ENCODE measurements at places on chromosomes 2 and 18. TPM values are rescaled to one million over a fixed set of nuclear protein-coding genes. Genes with fewer than 3 reads are reported as not detected.

The MLPH gene
- 7.4 TPM for total RNA-seq

GRCh38 chr2:205699515-205700289, 17.4 kb downstream of the NRP2 start:
- H3K27ac ChIP-seq = peak overlapping the region; percentile 15
- H3K4me3 ChIP-seq = no peak overlapping the region
- DNase-seq = no peak
- no peaks in the 10 kb centered on the region for H3K36me3 ChIP-seq

The BCL11A gene
- total RNA-seq = 0.41 TPM

- H3K27ac ChIP-seq = no peak overlapping the region
- H3K27me3 ChIP-seq = peaks cover 39% of the 10 kb centered on the region
- H3K4me1 ChIP-seq = peaks cover 5% of the 10 kb centered on the region
- no peak overlapping the region for H3K4me3 ChIP-seq
These were observed 3.6 kb downstream of the HOXD11 start for GRCh38 chr2:176110415-176111308.

DNA sequence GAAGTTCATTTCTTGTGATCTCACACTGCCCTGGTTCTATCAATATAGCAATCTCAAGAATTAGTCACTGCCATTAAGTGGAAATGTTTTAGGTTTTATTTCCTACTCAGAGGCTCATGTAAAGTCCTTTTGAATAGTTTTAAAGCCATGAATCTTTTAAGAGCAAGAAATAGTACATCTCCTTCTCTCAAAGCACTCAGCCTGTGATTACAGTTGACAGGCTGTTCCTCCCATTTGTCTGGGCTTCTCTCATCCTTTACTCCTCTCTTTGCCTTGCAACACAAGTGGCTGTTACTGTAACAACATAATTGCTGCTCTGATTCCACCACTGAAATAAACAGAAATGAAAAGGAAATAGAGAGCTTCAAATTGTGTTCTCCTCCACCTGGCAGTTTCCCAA, 18.4 kb downstream of the GRP start:
- no peak overlapping the region for H3K27ac ChIP-seq
- H3K4me3 ChIP-seq = no peak overlapping the region
- no peaks in the 10 kb centered on the region for H3K4me1 ChIP-seq
- H3K36me3 ChIP-seq = no peaks in the 10 kb centered on the region
- DNase-seq = no peak

The CHPF gene
- total RNA-seq = 269 TPM

DNA sequence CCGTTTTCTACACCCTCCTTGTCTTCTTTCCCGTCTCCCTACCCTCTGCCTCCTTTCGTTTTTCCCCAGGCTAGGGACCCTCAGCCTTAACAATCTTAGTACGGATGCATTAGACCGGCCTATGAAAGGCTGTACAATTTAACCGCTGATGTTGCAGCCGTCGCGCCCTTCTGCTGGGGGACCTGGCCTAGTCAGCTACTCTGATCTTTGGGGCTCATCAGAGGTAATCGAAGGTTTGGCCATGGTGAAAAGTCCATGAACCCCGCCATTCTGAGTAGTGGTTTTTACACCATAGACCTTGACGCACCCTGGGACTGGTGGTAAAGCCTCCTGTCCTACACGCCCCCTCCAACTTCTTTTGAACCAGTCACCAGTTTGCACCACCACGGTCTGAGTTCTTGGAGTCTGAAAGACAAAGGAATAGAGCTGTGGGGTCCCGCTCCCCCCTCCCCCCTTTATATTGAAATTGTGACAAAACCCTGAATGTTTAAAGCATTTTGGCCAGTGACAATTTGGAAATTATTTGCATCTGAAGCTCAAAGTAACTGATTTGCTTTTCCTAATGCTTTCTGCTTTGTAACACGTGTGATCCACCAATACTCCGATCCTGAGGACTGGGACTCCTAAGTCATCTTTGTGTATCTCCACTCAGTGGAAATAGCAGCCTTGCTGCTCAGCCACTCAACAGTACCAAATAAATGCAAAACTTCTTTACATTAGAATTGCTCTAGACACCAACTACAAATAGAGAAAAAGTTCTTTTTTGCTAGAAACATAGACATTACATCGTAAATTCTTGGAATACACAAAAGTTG, 642 bp upstream of the SRSF7 start:
- H3K36me3 ChIP-seq = peaks cover 23% of the 10 kb centered on the region
- no peak for DNase-seq
- peaks cover 21% of the 10 kb centered on the region for H3K4me1 ChIP-seq
- H3K27ac ChIP-seq = peak overlapping the region; percentile 95
- no peaks in the 10 kb centered on the region for H3K27me3 ChIP-seq

DNA sequence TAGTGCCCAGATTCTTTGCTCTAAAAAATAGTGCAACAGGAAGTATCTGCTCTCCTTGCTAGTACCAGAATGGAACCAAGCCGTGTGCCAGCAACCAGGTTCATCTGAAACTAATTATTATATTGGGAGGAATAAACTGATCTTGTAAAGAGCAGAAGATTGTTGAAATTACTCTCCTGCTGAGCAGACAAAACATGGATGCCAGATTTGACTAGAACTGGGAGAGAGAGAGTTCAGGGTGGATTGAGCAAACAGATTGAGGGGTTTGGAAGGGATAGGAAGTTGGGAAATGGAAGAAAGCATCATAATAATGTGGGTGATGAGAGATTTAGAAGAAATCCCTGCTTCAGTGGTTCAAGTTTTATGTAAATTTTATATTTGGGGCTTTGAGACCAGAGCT, 160.1 kb upstream of the RASGRP3 start:
- no peak for DNase-seq
- H3K27ac ChIP-seq = peak overlapping the region; percentile 44
- H3K36me3 ChIP-seq = peaks cover 25% of the 10 kb centered on the region
- H3K27me3 ChIP-seq = no peaks in the 10 kb centered on the region

DNA sequence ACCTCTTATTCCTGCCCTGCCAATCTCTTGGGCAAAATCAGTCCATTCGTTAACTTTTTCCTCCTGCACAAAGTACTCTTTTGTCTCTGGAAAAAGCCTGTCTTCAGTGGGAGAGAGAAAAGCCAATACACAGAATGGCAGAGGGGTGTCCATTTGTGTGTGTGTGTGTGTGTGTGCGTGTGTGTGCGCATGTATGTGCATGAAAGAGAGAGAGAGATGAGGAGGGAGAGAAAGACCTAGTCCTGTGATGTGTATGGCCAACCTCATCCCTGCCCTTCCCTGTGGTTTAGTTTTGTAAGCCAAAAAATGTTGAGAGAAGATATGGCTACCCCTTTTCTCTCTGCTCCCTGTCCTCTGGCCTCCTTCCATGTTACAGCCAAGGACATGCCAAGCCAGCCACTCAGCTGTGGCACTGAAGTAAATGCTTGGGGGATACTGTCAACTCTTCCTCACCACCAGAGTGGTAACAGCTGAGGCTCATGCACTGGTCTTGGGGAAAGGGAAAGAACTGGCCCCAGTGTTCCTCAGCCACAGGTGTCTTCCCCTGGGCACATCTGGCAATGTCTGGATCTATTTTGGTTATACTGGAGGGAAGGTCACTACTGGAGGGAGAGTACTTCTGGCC, 10.6 kb downstream of the SLC4A5 start:
- no peak overlapping the region for H3K4me3 ChIP-seq
- no peaks in the 10 kb centered on the region for H3K4me1 ChIP-seq
- H3K36me3 ChIP-seq = peaks cover 3% of the 10 kb centered on the region
- no peaks in the 10 kb centered on the region for H3K27me3 ChIP-seq
- H3K27ac ChIP-seq = no peak overlapping the region

Measured in thoracic aorta (tissue), 2 donors.